ENCODE measurements at places on chromosomes 13 and 19.

DNA sequence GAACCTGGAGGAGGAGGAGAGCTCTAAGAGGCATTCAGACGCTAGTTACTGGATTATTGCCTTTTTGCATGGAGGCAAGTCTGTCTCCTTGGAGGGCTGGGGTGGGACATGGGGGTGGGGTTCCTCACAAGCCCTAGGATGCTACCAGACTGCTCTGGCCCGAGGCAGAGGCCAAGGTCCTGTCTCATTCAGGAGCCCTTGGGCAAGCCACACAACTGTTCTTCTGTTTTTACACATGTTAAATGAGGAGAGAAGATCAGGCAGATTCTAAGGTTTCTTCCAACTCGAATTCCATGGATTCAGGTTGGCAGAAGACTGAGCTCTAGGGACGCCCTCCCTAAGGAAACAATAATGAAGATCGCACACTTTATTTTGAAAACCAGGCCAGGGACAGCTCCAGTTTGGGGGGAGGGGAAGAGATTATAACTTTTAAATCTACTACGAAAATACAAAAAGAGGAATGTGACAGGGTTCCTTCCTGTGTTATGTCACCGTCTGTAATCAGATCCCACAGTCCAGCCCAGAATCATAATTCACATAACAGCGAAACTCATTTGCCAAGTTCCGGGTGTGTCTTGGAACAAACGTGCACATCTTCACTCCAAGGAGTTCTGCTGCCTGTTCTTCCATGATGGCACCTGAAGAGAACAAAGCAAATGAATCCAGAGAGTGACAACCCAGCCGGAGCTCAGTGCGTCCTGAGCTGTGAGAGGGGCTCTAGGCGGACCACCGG lies 25.2 kb downstream of the IL17D start:
- no peak for DNase-seq

DNA sequence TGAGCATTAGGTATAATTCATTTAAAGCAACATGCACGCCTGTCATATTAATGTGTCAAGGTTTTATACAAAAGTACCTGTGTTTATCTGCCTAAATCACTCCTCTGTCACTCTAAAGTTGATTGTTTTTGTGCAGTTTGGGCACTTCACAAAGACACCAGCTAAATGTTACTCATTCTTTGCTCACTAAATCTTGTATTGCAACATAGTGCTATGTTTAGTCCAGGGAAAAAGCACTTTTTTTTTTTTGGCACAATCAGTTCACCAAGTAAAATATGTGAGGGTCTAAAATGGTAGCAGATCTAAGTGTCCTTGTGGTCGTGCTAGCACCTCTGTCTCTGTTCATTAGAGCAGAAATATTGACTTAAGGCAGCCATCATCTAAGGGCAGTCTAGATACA lies 2526.7 kb upstream of the PCDH20 start:
- DNase-seq: no peak

DNA sequence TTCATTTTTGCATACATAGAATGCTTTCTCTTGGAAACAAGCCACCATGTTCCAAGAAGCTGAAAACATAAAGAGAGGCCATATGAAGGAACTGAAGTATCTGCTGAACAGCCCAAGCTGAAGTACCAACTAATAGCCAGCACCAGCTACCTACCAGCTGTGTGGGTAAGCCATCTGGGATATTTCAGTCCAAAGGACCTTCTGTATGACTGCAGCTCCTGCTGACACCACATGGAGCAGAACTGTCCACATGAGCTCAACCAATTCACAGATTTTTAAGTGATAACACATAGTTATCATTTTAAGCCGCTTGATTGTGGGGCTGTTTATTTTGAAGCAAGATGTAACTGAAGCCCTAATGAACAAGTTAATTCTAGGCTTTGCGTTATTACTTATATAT lies 621.1 kb upstream of the KLHL1 start:
- no peak for DNase-seq

DNA sequence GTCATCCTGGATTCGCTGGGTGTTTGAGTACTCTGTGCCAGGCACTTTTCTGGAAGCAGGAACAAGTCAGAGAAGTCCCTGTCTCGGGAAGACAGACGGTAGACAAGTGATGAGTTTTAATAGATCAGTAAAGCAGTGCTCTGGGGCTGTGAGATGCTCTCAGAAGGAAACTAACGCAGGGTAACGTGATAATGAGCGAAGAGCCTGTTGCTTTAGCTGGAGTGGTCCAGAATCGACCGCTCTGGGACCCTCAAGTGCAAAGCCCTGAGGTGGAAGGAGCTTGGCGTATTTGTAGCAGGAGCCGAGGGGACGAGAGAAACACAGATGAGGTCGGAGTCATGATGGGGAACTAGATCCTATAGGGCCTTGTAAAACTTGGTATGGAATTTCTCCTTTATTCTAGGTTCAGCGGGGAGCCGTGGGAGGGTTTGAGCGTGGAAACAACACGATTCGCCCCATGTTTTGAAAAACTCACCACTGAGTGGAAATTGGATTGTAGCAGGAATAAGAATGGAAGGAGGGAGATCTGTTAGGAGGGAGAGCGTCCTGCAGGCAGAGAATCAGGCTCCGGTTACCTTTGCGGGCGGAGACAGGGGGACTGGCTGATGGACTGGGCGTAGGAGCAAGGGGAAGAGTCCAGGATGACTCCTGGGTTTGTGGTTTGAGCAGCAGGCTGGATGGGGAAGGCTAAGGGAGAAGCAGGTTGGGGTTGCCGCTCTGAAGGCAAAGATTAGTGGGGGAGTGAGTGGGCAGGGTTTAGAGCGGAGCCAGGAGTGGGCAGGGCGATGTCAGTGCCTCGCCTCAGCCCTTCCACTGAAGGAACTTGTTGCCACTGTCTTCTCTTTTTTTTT lies 763 bp downstream of the POLD1 start:
- DNase-seq: no peak

- peak; percentile 28 for DNase-seq
Observed at GRCh38 chr13:49098198-49098597, 121.9 kb upstream of the MLNR start.

All from T-helper 2 cell (primary cell).